ENCODE measurements at places on chromosomes 6 and 20.

GRCh38 chr6:106820412-106820852, 154.1 kb downstream of the CD24 start:
- DNase-seq: no peak

DNA sequence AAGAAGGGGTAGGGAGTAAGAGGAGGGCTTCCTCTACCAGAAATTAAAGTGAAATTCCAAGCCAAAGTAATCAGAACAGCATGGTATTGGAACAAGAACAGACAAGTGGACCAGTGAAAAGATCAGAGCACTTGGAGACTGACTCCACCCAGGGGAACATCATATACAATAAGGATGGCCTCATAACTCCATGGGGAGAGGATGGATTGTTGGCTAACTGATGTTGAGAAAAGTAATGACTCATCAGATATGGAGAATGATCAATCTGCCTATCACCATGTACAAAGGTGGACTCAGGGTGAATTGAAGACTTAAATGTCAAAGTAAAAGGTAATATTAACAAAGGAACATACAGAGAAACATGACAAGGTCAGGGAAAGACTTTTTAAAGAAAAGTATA, 12.8 kb downstream of the SLC22A3 start:
- no peak for DNase-seq

- DNase-seq: no peak
These were observed 141.1 kb upstream of the FOXQ1 start for GRCh38 chr6:1170794-1171193.

- DNase-seq: no peak
These were observed 73.3 kb downstream of the MRPL14 start for GRCh38 chr6:44053760-44054556.

GRCh38 chr6:15909290-15910070, 219.4 kb upstream of the MYLIP start:
- DNase-seq: no peak

DNA sequence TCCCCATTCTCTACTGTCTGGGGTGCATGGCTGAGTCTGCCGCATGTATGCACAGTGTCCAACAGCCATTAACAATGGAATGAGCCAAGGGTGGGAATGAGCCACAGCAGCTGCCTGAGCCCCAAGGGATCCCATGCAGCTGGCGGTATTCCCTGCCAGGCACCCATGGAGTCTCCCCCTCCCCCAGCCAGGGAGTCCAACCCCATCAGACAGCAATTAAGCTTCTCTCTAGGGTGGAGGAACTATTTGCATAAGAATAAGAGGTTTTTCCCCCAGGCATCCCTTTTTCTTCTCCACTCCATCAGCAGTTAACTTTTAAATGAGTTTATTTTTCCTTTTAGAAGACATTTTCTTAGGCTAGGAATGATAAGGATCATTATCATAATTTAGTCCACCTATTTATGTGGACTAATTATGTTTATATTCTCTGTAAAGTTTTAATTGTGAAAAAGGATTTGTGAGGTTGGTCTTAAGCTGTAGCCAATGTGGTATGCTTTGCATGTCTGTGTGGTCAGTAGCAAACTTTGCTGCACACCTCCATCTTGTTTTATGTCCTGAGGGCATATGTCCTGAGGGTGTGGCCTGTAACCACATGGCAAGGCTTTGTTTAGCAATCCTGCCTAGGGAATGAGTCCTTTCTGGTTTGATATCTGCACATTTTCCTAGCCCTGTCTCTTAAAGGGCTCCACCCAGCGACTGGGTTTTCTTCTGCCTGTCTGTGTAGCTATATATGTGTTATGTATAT, 158.9 kb upstream of the OLIG3 start:
- DNase-seq: no peak

- DNase-seq: no peak
These were observed 37.1 kb downstream of the QRSL1 start for GRCh38 chr6:106666282-106667021.

GRCh38 chr6:82775981-82776380, 289.7 kb downstream of the UBE3D start:
- DNase-seq: no peak

Measured in stimulated activated CD8-positive, alpha-beta memory T cell treated with anti-CD3 and anti-CD28 coated beads, Interleukin-4, amount 100 ng/mL, for 1 hour (primary cell).